ENCODE measurements at places on chromosomes 7 and 10.

- no peak for DNase-seq
Measured at GRCh38 chr7:50142425-50143017, 49.5 kb upstream of the ZPBP start.

- peak; percentile 35 for DNase-seq
Measured at GRCh38 chr10:93745408-93746065, 12.2 kb upstream of the LGI1 start.

DNA sequence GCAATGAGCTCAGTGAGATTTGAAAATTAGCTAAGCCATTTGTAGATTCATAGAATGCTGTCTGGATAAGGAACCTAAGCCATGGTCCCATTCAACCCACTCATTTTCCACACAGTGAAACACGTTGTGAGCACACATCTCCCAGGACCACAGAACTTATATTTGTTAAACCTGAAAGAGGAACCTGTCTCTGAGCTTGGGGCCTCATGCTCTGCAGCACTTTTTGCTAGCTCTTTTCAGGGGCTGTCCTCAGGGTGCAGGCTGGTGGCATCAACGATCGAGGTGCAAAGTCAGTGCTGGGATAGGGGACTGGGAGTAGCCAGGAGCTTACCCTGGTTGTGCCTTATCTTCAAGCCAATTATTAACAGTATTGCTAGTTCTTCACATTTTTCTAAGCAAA, 11.9 kb downstream of the HECW1 start:
- DNase-seq = no peak

GRCh38 chr7:55690-56248, 136.6 kb upstream of the FAM20C start:
- DNase-seq = no peak

- no peak for DNase-seq
Measured at GRCh38 chr7:95527776-95528250, 42.1 kb downstream of the ASB4 start.

DNA sequence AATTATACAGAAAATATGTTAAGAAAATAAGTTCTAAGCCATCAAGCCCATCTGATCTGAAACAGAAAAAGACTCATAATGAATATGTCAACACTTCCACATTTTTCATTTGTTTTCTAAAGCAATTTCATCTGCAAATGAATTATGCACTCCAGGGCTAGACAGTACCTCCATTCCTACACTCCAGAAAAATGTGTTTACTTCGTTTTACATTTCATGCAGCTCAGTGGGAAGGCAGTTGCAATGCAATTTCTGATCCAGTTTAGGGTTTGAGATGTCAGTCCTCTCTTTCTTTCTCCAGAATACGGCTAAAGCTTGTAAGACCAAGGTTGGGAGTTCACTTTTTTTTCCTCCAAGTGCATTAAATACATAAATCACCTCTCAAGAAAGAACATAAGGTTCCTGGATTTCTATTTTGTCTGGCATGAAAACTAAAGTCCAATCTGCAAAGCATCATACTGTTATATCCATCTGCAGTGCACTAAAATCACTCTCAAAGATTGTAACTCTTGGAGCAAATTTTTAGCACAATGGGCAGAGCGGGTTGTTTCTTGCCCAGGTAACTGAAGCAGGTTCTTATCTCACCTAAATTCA, 348.8 kb upstream of the C7orf33 start:
- DNase-seq = no peak

DNA sequence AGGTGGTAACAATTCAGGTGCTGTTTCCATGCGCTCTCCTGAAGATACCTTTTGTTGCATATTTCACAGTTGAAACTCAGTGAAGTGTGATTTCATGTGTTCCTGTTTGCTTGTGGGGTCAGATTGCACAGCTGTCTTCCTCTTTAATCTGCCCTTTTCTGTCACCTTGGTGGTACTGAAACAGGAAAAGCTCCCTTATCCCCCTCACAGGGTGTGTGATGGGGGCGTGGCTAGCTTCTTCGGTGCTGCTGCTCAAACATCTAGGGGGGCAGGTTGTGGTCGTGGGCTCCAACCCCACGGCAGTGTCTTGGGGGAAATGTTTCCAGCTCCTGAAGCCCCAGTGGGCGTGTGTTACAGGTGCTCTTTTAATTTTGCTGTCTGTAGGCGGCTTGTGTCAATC, 107.4 kb upstream of the KLF14 start:
- DNase-seq = no peak

GRCh38 chr7:14023838-14024237, 34.4 kb upstream of the ETV1 start:
- no peak for DNase-seq

GRCh38 chr10:72790216-72790990, 98.5 kb downstream of the MCU start:
- no peak for DNase-seq

GRCh38 chr10:44963772-44964633, 4.4 kb downstream of the RASSF4 start:
- peak; percentile 95 for DNase-seq

- no peak for DNase-seq
Measured at GRCh38 chr7:30559611-30560010, 35.1 kb upstream of the GARS1 start.

- no peak for DNase-seq
Measured at GRCh38 chr7:15557686-15558085, 4.1 kb downstream of the AGMO start.

GRCh38 chr7:30797176-30798040, 26.2 kb downstream of the MINDY4 start:
- DNase-seq = no peak

DNA sequence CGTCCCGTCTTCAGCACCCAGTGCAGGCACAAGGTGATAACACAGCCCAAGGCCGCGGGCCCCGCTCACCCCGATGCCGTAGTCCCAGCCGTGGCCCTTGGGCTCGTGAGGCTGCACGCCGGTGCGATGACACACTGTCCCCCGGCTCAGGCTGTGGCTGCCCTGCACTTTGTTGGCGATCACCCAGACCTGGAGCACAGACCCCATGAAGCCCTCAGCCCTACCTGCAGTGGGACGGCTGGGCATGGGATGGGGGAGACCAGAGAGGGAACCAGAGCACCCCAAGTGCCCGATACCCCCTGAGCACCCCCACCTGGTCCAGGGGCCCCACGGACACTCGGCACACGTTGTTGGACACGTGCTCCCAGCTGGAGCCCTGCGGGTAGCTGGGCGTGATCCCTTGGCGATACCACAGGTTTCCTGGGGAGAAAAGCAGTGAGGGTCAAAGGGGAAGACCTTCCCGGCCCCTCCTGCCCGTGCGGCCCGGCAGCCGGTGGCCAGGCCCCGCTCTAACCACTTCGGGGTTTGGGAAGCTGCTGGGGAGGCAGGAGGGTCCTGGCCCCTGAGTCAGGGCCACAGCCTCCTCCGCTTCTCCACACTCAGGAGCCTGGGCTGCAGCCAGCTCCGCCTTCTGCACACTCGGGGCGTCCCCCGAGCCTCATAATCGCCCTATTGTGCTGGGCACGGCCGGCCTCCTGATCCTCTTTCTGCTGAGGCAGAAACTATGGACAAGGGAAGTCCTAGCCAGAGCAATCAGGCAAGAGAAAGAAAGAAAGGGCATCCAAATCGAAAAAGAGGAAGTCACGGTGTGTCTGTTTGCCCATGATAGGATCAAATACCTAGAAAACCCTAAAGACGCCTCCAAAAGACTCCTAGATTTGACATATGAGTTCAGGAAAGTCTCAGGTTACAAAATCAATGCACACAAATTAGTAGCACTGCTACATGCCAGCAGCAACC, 6.7 kb downstream of the BHLHA15 start:
- peak; percentile 58 for DNase-seq

- DNase-seq = no peak
Measured at GRCh38 chr7:98251231-98251600, 816 bp downstream of the TECPR1 start.

DNA sequence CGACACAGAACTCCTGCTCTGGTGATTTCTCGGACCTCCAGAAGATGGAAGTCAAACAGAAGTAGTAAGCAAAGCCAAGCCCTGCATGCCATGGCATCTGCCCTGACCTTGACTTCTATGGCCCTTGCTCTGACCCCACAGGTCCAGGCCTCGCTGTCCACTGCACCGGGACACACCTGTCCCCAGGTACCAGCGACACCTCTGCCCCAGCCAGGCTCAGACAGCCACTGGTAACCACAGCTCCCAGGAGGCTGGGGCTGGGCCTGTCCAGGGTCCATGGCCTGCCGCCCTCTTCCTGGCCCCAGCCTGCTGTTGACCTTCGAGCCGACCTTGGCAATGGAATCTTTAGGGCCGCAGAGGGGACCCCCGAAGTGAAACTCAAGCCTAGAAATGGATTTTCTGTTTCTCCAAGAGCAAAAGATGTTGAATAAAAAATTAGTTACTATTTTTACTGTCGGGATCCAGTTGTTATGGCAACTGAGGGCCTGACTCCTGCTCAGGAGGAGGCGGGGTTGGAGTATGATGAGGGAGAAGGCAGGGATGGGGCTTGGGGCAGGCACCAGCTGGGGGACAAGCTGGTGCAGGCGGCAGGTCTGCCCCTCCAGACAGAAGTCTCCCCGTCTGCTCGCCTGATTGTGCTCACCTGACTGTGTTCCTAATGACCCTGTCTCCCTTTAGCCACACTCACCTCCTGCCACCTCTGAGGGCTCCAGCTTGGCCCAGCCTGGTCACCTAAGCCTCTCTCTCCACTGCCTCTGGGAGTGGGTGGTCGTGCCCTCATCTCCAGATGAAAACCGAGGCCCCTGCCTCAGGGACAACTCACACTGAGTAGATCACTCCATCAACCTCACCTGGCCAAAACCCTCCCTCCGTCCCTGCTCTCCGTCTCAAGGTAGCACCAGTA, 4.1 kb upstream of the MMD2 start:
- DNase-seq = no peak

DNA sequence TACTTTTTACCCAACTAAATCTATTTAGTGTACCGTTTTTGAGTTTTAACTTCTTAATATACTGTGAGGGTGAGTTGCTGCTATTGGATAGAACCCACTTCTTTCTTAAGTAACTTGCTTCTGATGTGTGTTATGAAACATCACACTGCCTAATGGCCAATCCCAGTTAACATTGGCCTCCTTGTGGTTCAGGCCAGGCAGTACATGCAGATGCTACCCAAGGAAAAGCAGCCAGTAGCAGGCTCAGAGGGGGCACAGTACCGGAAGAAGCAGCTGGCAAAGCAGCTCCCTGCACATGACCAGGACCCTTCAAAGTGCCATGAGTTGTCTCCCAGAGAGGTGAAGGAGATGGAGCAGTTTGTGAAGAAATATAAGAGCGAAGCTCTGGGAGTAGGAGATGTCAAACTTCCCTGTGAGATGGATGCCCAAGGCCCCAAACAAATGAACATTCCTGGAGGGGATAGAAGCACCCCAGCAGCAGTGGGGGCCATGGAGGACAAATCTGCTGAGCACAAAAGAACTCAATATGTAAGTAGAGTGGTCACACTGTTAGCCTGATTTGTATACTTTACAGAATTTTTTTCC, 39.7 kb downstream of the TES start:
- DNase-seq = no peak

GRCh38 chr10:120555842-120556532, 99.0 kb downstream of the PLPP4 start:
- DNase-seq = no peak

GRCh38 chr10:101770331-101771215, 5.3 kb downstream of the FGF8 start:
- no peak for DNase-seq

- DNase-seq = no peak
Measured at GRCh38 chr7:4020086-4020485, 662.0 kb upstream of the FOXK1 start.

GRCh38 chr10:69703766-69704630, 74.0 kb downstream of the FAM241B start:
- no peak for DNase-seq

- DNase-seq = no peak
Measured at GRCh38 chr7:4604456-4604940, 77.6 kb upstream of the FOXK1 start.

GRCh38 chr7:151550656-151551286, 31.1 kb upstream of the RHEB start:
- DNase-seq = no peak

- DNase-seq = peak; percentile 82
Measured at GRCh38 chr10:59362144-59362958, at the start of gene FAM13C. Gene FAM13C (minus strand): TSS chr10:59362549. CDS start chr10:59362460, 89 bp downstream.

- no peak for DNase-seq
Measured at GRCh38 chr7:128915841-128916642, 5.5 kb upstream of the KCP start.

DNA sequence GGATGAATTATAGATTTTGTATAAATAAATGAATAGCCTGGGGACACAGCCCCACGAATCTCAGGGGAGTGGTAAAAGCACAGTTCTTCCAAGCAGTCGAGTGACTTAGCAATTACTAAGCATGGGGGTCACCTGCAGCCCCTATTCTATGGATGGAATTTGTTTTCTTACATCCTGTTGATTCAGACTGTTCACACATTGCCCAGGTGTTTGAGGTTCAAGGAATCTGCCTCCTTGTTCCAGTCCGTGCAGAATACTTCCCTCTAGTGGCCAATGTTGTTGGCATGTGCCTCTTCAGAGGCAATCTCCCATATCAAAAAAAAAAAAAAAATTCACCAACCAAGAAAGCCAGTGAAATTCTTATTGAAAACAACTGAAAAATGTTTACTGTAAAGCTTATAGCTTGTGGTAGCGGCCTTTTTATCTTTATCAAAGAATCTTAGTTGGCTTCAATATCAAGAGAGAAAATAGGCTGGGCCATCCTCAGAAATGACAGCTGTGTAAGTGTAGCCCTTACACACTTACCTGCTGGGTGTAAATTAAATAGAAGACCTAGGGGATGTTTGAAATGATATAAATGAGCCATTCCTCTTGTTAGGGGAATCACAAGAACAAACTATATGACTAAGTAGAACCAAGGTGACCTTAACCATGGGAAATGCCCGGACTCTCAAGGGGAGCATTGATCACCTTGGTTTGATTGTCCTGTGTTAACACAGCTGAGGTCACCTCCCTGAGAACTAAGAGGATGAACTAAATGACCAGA, 7.8 kb downstream of the LIPM start:
- no peak for DNase-seq

DNA sequence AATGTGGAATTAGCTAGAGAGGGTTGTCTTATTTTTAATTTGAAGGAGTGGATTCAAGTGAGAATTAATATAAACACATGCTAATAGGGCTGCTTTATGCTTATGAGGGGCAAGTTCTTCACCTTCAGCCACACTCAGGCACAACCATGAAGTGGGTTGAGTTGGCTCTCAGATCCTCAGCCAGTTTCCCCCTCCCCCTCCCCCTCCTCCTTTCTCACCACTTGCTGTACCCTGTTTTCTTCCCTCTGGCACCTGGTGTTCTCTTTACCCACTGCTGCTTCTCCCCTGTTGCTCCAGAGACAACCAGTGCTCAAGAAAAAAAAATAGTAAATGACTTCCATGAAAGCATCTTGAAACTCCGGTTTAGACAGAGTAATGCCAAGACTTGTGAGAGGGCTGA, 1083.3 kb downstream of the CNTNAP2 start:
- DNase-seq = no peak

GRCh38 chr10:71138166-71138830, 74.1 kb upstream of the UNC5B start:
- DNase-seq = peak; percentile 67

DNA sequence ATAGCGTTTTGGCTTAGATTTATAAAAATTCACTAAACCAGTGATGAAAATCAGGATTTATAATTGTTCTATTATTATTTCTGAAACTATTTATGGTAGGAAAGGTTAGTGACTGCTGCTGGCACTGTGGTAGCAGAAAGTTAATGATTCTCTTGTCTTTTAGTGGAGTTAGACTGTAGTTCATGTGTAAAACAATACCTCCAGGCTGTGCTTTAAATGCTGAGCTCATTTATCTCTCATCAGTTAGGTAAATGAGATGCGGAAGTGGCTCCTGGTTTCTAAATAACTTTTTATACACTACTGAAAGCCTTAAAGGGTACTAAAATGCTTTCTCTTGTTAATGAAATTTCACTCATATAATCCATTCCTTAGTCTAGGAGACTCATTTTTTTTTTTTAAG, 326.8 kb upstream of the POT1 start:
- no peak for DNase-seq

Measured in right cardiac atrium (tissue), 5 donors.